ENCODE measurements at places on chromosomes 1 and 21. TPM values are rescaled to one million over a fixed set of nuclear protein-coding genes. Genes with fewer than 3 reads are reported as not detected.

DNA sequence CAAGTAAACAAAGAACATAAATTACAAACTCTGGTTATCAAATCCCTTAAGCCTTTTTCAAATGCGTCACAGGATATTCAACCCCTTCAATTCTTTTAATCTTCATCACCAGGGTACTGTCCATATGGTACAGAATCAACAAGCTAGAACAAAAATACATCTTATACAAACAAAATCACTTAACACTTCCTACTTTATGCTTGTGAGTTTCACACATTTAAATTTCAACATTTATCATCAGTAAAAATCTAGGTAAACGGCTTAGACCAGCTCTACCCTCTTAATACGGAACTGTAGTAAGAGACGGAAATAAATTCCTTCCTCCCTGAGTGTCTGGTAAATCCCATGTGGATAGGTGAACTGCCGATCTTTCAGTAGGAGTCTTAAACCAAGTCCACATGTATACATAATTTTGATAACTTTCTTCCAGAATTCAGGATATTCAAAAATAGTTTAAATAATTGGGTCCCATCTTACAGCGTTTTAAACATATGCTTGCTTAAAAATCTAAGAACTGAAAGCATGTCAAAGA lies 1.0 kb downstream of the CCDC181 start:
- H3K4me3 ChIP-seq = no peak overlapping the region
- H3K36me3 ChIP-seq = no peaks in the 10 kb centered on the region
- DNase-seq = no peak

- no peak overlapping the region for H3K4me3 ChIP-seq
- H3K27me3 ChIP-seq = no peaks in the 10 kb centered on the region
- no peak overlapping the region for H3K27ac ChIP-seq
- DNase-seq = no peak
Observed at GRCh38 chr1:198491028-198491427, 49.5 kb downstream of the ATP6V1G3 start.

DNA sequence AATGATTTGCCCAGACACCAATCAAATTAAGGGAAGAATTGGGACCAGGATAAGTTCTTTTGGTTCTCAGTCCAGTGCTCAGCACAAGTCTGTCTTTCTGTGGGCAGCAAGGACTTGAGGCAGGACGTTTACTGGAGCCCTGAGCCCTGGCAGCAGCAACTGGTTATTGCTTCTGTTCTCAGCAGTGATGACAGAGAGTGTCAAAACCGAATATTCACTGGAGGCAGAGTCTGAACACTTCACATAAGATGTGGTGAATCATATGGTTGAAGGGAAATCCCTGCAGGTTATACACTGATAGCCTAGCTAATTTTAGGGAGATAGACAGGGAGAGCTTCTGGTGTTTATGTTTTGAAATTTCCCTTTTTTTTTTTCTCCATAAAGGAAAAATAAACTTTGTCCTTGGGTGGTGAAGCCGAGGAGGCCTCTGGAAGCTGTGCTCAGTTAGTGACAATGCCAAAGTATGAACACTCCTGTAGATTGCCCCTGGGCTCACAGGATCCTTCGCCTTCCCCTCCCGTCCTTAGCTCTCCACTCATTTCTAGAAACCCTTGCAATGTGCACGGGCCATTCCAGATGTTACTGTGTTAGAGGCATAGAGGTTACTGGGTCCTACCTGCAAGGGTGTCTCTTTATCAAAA lies 26.3 kb upstream of the TSPAN2 start:
- no peaks in the 10 kb centered on the region for H3K27me3 ChIP-seq
- no peak for DNase-seq
- H3K36me3 ChIP-seq = no peaks in the 10 kb centered on the region
- no peaks in the 10 kb centered on the region for H3K4me1 ChIP-seq
- H3K27ac ChIP-seq = no peak overlapping the region

DNA sequence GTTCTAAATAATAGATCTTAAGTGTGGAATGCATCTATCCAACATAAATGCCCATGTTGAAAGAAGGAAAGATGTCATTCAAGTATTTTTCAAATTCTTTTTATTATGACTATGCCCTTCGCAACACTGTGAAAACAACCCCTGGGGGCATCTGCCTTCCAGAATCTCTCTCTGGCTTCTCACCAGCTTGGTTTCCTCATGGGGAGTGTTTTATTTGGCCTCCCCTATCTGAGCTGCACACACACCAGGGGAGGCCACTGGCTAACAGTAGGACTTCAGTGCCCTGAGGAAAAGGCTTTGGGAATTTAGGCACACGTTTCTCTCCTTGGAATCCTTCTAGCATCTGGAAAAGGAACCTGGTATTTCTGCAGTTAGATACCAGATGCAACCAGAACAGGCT lies 130.6 kb downstream of the EDEM3 start:
- H3K4me1 ChIP-seq = peaks cover 12% of the 10 kb centered on the region
- H3K27me3 ChIP-seq = no peaks in the 10 kb centered on the region
- DNase-seq = no peak

- H3K27me3 ChIP-seq = no peaks in the 10 kb centered on the region
- peaks cover 37% of the 10 kb centered on the region for H3K36me3 ChIP-seq
- peak overlapping the region; percentile 95 for H3K4me3 ChIP-seq
- DNase-seq = no peak
Observed at GRCh38 chr1:153659175-153659534, 652 bp downstream of the SNAPIN start.

DNA sequence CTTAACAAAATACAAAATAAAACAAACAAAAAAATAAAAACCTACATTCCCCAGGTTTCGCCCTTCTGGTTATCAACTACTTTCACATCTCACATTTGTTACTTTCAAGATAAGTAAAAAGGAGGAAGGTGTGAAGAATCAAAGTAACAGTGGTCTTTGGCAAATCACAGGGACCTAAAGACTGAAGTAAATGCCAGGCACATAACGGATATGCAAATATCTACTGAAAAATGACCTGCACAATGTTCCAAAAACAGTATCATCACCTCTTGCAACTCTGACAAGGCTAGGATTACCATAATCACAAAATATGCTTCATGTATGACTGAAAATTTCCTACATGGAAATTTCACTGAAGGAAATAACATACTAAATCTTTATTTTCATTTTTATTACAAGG lies 29.3 kb downstream of the COP1 start:
- no peak for DNase-seq
- H3K4me1 ChIP-seq = peaks cover 9% of the 10 kb centered on the region
- H3K27ac ChIP-seq = no peak overlapping the region
- peaks cover 8% of the 10 kb centered on the region for H3K36me3 ChIP-seq

- no peak overlapping the region for H3K4me3 ChIP-seq
- DNase-seq = peak; percentile 25
- no peaks in the 10 kb centered on the region for H3K4me1 ChIP-seq
- H3K27ac ChIP-seq = no peak overlapping the region
- no peaks in the 10 kb centered on the region for H3K36me3 ChIP-seq
Observed at GRCh38 chr21:33109574-33110339, 39.8 kb downstream of the OLIG1 start.

DNA sequence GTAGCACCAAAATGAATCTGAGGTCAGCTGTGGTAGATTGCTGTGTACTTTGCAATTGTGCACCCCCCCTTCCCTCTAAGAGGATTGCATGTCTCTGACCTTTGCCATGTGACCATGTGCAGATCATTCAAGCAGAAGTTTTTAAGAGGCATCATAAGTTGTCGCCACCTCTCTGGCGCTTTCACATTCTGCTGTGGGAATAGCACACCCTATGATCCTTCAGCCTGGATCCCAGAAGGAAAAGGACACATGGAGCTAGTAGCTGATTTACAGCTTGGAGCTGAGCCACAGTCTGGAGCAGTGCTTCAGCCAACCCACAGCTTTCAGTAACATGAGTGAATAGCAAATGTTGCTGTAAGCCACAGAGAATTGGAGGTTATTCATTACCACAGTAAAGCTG lies 158.5 kb downstream of the TSEN15 start:
- peaks cover 7% of the 10 kb centered on the region for H3K4me1 ChIP-seq
- DNase-seq = no peak
- no peak overlapping the region for H3K4me3 ChIP-seq
- H3K36me3 ChIP-seq = no peaks in the 10 kb centered on the region
- H3K27ac ChIP-seq = no peak overlapping the region

DNA sequence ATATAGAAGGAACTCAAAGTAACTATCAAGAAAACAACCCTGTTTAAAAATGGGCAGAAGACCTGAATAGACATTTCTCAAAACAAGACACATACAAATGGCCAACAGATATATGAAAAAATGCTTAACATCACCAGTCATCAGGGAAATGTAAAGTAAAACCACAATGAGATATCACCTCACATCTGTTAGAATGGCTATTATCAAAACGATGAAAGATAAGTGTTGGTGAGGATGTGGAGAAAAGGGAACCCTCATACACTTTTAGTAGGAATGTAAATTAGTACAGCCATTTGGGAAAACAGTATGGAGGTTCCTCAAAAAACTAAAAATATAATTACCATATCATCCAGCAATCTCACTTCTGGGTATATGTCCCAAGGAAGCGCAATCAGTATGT lies 3.0 kb downstream of the CTSS start:
- peaks cover 18% of the 10 kb centered on the region for H3K4me1 ChIP-seq
- H3K4me3 ChIP-seq = peak overlapping the region; percentile 48
- DNase-seq = no peak
- H3K36me3 ChIP-seq = no peaks in the 10 kb centered on the region

DNA sequence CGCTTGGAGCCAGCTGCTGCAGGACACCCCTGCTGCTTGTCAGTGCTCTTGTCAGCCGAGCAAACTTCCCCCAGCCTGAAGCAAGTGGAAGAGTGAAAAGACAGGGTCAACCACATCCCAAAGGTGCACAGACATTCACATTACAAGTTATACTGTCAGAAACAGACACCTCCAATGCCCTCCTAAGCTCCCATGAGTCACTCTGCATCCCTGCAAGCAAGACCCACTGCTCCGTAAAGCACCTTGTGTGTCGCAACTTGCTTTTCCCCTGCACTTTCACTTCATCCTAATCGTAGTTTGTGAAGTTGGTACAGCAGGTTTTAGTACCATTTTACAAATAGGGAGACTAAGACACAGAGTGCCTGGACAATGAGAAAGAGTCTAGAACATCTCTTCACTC lies 51.1 kb downstream of the KCNH1 start:
- no peak for DNase-seq
- H3K36me3 ChIP-seq = no peaks in the 10 kb centered on the region
- H3K27ac ChIP-seq = no peak overlapping the region
- no peaks in the 10 kb centered on the region for H3K27me3 ChIP-seq
- H3K4me1 ChIP-seq = no peaks in the 10 kb centered on the region

DNA sequence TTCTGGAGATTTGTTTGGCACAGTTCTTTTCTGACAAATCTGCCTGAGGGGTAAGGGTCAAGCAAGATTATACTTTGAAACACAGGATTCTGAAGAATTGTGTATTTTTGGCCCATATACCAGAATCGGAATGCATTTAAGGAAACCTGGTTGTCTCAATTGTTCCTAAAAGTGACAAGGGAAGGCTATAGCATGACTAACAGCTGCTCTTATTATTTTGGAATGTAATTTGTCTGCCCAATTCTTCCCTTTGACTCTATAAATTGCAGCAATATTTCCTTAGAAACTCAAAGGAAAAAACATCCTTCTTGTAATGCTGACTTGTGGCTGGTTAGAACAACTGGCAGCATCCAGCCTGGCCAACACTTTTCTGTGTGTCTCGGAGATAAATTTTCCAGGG lies 15.8 kb upstream of the VCAM1 start:
- DNase-seq = no peak
- no peaks in the 10 kb centered on the region for H3K4me1 ChIP-seq
- no peaks in the 10 kb centered on the region for H3K36me3 ChIP-seq
- H3K27ac ChIP-seq = no peak overlapping the region

DNA sequence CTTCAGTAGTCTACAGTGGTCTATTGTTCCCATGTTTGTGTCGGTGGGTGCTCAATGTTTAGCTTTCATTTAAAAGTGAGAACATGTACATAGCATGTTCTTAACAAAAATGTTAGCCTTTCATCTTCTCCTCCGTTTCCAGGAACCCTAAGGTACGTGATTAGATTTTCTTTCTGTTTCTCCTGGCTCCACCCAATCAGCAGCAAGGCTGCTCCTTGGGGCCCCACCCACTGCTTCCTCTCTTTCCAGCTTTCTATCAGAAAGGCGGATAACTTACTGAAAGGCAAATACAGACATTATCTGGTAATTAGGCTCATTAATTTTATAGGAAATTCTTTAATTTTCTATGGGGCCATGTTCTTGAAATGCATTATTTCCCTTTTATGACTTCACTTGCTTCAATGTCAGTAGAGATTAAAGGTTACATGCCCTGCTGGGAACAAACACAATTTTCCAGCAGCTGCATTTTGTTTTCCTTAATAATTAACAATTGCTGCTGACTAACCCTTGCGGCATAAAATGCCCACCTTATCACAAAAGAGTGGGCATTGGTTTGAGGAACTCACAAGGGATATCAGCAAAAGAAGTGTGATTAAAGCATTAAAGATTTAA lies 324.9 kb upstream of the SNX7 start:
- H3K27ac ChIP-seq = no peak overlapping the region
- no peak for DNase-seq

- H3K36me3 ChIP-seq = no peaks in the 10 kb centered on the region
- H3K27ac ChIP-seq = no peak overlapping the region
- H3K4me3 ChIP-seq = no peak overlapping the region
- DNase-seq = no peak
Observed at GRCh38 chr21:46474382-46474781, 15.7 kb downstream of the DIP2A start.

GRCh38 chr1:115347282-115347681 lies 9.2 kb upstream of the NGF start:
- H3K36me3 ChIP-seq = no peaks in the 10 kb centered on the region
- H3K4me3 ChIP-seq = no peak overlapping the region
- no peak for DNase-seq
- H3K27me3 ChIP-seq = no peaks in the 10 kb centered on the region
- no peaks in the 10 kb centered on the region for H3K4me1 ChIP-seq
- H3K27ac ChIP-seq = no peak overlapping the region

The INAVA gene
- total RNA-seq = 8.9 TPM

The SLC22A15 gene
- 17.2 TPM for total RNA-seq

The ZFYVE9 gene
- 16.0 TPM for total RNA-seq

The CASZ1 gene
- total RNA-seq = 39.7 TPM

The SMIM1 gene
- 10.9 TPM for total RNA-seq

The IL20 gene
- total RNA-seq = not detected

The OMA1 gene
- 4.7 TPM for total RNA-seq

The CADM3 gene
- total RNA-seq = 2.2 TPM
